ENCODE measurements at places on chromosomes 2 and 18.

GRCh38 chr2:238906936-238907716 is 59.2 kb downstream of the TWIST2 start:
- DNase-seq: no peak

DNA sequence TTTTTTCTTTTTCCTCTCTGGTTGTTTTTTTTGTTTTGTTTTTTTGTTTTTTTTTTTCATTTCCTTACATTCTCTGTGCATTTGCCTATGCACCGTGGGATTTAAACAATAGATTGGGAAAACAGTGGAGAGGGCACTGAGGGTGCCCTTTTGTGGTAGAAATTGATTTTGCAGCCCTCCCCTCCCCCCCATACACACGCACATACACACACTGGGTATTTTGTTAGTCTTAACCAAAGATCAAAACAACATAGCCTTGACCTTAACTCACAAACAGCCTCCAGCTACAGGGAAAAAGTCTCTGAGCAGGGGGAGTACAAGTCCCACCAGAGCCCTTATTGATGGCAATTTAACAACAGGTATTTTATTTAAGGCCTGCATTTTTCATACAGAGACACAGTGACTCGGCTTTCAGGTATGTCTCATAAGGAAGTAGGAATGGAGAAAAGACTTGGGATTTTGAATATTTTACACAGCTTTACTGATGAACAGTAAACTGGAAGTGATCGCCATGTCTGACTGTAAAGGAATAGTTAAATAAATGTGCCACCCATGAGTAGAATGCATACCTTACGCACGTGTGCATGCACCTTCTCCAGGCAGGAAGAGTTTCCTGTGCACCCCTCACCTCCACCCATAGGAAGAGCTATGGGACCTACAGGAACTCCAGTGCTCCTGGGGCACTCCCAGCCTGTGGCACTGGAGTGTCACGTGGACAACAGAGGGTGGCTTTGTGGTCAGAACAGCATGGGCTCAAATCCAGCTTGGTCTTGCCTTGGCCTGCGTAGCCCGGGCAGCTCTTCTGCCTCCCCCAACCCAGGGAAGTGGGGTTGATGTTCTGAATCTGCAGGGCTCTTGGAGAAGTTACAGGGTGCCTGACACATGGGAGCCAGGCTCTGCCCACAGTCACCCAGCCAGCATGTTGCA is 266.4 kb downstream of the ANAPC1 start:
- no peak for DNase-seq

DNA sequence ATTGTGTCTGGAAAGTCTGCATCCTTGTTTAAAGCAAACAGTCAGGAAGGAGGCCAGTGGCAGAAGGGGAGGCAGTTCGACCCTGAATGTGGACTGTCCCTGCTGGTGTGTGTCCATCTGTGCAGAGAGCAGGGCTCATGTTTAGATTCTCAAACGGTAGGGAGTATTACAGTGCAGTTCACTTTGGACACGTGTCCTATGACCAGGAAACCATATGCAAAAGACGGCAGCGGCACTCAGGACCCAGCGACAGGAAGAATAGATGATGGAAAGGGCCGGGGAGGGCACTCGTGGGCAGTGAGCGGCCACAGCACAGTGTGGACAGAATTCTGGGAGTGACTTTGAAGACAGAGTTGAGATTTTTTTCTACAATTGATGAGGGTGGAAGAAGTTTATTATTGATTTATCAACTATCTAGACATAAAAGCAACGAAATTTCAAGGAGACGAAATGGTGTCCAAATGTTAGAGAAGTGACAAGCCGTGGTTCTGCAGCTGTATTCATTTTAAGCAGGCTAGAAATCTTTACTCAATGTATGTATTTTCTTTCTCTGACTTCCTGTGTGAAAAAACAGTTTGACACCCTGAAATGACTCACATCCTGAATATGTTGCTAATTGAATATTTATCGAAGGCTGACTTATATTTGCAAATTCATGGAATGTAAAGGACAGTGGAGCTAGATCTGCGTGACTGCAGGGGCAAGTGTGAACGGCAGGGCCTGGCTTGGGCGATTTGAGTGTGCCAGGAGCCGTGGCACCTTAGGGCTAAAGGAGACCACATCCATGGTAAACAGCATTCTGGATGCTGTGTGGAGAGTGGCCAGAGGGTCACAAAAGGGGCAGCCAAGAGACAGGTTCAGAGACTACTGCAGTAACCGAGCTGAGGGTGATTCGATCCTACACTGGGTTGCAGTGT is 214.2 kb downstream of the PTGR3 start:
- peak; percentile 60 for DNase-seq

DNA sequence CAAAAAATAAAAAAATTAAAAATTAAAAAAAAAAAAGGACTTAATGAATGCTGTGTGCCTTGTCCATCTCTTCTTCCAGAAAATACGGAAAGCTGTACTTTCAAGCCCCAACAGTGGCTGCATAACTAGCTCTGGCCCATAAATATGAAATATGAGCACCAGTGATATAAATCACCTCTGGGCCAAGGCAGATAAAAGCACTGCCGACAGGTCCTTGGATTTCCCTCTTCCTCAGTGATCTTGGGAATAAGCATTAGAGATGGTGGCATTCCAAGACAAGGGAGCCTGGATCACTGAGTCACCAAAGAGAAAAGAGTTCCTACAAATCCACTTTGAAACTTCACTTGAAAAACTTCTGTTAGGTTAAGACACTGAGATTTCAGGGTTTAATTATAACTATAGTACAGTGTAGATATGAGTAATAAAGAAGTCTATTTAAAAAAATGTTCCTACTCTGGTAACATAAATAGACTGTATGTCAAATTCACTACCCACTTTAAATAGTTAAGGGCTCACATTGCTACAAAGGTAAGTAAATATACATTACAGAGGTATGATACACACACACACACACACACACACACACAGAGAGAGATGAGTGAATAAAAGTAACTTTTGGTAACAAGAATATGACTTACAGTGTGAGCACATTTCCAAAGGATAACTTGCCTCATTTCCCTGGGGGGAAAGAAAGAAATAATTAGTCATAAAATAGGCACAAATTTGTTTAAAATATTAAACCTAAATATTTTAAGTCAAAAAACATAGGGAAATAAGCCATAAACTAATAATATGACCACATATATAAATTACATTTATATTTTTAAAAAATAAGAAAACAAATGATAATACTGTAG is 35.6 kb downstream of the PPP3R1 start:
- DNase-seq: no peak

GRCh38 chr2:30631051-30631671 is 176.1 kb downstream of the CAPN13 start:
- peak; percentile 26 for DNase-seq

DNA sequence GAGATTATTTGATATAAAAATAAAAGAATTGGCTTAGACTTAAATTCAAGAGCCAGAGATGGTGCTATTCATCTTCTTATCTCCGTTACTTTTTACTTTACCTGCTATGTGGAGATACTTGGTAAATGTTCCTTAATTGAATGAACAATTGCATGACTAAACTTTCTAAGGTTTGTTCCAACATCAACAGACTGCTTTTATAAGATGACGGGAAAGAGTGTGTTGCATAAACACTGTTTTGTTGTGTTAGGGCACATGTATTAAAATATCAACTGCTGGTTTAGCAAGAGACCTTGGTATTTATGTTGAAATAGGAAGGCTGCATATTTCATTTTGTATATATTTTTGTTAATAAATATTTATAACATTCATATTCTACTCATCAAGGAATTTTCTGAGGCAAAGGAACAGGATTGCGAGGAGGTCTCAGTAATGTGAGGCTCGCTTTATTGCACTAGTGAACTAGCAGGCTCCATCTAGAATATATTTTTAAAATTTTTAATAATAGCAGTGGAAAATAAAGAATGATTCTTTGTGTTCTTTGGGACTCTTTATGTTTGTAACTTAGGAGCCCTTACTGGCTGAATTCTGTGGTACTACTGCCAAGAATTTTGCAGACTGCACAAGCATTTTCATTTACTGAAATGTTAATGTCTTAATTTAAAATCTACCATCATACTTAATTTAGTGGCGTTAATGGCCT is 10.7 kb upstream of the NFE2L2 start:
- DNase-seq: no peak

DNA sequence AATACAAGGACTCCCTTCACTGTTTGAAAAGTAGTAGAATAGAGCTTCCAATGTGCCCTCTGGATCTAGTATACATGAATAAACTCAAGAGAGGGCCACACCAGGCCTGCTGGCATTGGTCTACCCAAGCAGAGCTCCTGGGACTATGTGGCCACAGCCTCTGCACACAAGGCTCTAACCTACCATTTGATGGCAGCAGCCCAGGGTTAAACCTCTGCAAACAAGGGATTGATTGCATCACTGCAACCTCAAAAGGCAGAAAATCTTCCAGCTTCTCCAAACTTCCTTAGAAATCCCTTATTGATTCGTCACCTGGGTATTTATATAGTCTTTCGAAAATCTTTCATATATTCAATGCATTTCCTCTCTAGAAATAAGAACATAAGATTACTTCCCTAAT is 147.6 kb upstream of the SETBP1 start:
- no peak for DNase-seq

- no peak for DNase-seq
Observed at GRCh38 chr18:11110509-11110908, 38.9 kb downstream of the PIEZO2 start.

DNA sequence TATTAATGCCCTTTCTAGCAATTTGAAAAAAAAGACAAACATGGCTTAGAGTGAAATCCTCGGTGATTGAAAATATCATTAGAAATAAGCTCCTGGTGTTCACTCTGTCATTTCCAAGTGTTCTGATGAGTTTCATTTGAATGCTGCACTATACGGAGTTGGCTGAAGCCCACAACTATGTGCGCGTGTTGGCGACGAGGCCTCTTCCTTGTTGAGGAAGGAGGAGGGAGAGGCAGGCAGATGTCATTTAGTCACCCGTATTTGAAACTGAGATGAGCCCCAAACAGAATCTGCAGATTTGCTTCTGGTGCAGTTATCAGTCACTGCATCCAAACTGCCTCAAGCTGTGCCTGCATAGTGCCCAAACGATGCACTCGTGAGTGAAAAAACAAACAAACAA is 23.5 kb upstream of the SKOR2 start:
- no peak for DNase-seq

DNA sequence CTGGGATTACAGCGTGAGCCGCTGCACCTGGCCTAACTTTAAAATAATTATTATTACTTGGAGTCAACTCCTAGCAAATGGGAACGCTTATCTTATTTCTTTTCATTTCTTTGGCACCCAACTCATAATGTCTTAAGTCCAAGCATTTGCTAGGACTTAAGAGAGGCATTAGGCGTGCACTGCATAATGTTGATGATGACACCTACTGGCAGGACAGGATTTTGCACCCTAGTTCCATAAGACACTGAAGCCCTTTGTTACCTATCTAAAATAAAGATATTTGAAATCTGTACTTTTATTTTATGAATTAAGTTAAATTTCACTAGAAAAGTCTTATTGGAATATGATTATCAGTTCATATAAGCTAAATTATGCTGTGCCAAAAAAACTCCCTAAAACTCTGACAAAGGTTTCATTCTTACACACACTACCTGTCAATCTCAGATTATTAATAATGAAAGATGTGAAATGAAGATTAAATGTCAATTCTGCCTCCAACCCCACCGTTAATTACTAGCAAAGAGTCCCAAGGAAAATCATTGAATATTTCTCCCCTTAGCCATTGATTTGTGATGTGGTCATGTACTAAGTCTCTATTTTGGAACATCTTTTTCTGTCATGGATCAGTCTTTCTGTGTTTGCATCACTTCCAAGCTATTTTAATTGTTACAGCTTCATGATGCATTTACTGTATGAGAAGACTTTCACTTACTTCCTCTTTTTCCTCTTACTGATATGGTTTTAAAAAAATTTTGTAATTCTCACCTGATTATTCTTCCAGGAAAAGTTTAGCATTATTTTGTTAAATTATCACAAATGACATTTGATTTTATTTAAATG is 12.7 kb upstream of the CDH2 start:
- peak; percentile 53 for DNase-seq

Data from NAMALWA (cell line).